ENCODE measurements at places on chromosomes 7 and 10.

DNA sequence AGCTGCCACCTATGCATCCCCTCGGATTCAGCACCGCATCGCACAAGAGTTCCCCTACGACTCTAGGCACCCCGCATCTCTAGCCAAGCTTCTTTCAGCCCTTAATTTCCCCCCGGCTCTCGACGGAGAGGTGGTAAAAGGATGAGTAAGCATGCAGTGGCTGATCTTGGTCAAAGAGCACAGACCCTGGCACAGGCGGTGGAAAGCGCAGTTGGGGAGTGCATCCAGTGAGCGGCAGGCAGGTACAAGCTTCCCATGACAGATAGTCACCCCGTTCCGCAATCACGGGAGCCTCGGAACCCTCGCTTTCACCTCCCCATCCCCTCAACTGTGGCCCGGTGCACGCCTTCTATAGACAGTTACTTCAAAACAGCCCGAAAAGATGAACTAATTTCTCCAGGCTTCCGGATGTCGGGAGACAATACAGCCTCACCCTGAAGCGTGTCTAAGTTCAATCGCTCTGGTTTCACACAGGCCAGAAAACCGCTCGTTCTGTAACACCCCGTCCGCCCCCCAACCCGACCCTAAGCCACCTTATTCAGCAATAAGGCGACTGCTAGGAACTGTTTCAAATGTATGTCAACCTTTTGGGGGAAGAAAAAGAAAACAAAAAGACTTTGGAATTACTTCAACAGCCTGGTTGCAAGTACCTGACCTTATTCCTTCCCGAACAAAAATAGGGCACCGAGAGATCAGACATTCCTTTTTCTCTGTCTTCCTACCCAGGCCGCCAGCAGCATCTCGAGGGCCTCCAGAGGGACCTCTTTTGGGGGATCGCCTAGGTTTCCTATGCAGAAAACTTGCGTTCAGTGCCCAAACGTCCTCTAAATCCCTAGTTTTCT is 1.4 kb downstream of the RHEB start:
- DNase-seq = peak; percentile 91

DNA sequence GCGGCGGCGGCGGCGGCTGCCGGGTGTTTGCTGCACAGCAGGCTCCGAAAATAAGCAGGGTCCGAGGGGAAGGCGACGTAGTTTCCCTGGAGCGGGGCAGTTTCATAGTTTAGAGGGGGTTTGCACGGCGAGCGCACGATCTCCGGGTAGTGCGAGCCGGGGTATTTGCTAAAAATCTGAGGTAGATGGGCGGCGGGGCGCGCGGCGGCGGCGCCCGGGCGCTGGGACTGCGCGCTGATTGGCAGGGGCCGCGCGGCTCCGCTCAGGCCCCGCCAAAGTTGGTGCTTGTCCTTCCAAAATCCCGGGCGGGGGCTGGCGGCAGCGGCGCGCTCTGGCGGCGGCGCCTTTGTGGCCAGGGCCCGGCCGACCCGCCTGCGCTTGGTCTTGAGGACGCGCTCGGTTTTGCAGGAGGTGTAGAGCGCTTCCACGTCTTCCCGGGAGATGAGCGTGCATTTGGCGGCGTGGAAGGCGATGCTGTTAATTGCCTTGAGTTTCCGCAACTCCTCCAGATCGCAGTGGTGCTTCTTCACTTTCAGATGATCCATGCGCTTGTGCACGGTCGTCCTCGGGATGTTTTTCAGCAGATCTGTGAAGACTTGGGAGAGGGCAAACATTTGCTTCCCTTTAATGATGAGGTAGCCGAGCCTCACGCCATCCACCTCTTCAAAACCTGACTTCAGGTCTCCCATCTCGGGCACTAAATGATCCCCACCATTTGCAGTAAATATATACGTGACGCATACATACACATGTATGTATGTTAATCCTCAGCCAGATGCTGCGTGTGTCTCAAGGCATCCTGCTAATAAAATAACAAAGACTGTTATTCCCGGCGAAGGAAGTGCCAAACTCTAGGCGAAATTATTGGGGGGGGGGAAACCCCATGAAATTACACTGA is 8.1 kb downstream of the SKIDA1 start:
- peak; percentile 83 for DNase-seq

DNA sequence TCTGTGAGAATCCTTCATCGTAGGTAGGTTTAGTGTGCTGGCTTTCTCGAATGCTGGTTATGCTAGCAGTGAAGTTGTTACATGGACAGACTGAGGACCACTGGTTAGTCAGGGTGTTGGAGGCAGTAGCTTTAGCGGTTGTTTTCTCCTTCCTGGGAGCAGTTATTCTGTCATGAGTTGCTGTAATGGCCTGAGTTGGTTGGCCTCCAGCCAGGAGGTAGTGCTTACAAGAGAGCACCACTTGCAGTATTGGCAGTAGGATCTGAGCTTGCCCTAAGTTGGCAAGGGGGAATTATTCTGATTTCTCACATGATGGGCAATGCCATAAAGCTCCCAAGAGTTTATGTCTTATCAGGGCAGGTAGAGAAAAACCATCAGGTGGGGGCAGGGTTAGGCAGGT is 58.0 kb downstream of the IPMK start:
- no peak for DNase-seq

GRCh38 chr10:77643795-77644468 is 6.3 kb upstream of the KCNMA1 start:
- no peak for DNase-seq

- peak; percentile 56 for DNase-seq
Measured at GRCh38 chr10:13834581-13835286, 248.0 kb downstream of the PRPF18 start.

- DNase-seq = no peak
Measured at GRCh38 chr7:79713276-79713675, 259.8 kb upstream of the MAGI2 start.

DNA sequence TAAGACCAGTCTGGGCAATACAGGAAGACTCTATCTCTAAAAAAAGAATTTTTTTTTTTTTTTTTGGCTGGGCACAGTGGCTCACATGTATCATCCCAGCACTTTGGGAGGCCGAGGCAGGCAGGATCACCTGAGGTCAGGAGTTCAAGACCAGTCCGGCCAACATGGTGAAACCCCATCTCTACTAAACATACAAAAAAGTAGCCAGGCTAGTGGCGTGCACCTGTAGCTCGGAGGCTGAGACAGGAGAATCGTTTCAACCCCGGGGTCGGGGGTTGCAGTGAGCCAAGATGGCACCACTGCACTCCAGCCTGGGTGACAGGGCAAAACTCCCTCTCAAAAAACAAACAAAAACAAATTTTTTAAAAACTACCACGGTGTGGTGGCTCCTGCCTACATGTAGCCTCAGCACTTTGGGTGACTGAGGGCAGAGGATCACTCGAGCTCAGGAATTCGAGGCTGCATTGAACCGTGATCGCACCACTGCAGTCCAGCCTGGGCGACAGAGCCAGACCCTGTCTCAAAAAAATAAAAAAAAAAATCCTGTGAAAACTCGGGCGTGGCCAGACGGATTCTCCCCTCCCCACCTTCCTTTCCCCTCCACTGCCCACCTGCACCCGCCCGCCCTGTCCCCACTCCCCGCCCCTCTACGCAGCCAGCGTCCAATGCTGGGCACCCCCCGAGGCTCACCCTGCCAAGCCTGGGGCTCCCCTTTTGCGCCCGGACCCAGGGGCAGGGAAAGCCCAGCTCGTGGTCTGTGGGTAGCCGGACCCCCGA is 745 bp upstream of the ORAI2 start:
- no peak for DNase-seq

DNA sequence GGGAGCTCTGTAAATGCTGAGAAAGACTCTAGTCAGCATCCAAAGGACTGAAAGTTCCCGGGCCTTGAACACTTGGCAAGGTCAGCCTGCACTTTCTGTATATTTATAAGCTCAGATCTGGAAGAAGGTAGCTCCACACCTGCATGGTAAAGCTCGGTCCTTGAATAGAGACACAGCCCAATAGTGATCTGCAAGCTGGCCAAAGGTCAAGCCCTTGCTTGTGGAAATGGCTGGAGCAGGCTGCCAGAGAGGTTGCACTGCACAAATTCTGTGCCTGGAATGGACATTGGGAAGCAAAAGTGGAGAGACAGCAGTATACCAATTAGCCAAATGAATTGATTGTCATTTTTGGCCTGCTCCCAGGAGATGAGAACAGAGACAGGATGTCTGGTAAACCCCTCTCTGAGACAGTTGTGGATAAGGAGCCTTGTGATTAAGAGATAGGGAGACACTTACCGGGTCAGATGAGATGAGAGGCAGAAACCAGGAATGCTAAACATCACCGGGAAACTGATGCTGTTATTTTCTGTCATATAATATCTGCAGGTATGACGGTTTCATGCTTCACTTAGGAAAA is 8.0 kb upstream of the FRA10AC1 start:
- DNase-seq = no peak

DNA sequence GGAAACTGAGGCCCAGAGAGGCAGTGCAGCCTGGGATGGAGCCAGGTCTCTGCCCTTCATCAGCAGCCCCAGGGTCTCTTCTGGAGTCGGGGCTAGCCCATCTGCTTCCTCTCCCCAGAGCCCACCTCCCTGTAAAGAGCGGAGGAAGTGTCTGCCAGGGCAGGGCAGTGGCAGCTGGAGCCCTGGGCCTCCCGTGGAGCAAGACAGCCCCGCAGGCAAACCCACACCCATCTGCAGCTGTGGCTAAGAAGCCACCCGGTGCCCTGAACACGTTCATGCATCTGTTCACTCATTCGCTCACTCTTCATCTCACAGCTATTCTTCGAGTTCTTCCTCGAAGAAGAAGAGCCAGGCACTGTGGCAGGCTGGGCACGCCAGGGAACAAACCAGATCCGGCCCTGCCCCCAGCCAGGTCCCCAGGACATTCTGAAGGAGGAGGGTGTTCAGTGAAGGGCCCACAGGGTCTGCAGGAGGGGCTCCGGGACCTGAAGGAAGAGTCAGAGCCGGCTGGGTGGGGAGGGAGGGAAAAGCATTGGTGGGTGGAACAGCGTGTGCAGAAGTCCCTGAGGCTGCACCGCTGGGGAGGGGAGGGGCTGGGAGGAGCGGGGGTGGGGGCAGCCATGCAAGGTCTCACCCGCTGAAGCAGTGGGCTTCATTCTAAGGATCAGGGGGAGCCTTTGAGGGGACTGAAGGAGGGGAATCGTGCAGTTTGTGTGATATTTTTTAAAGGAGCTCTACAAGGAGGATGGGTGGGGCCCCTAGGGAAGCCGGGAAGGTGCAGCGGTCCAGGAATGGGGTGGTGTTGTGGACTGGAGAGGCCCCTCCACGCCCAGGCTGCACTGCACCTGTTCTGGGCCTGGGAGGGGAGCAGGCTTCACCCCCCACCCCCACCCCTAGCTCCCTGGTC is 99.1 kb downstream of the UNCX start:
- DNase-seq = peak; percentile 44

DNA sequence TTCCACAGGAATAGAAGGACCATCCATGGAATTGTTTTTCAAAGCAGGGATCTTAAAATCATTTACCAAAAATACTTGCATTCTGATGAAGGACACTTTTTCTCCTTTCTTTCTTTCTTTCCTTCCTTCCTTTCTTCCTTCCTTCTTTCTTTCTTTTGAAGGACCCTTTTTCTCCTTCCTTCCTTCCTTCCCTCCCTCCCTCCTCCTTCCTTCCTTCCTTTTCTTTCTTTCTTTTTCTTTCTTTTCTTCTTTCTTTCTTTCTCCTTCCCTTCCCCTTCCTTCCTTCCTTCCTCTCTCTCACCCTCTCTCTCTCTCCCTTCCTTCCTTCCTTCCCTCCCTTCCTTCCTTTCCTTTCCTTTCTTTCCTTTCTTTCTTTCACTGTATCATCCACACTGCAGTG is 74.8 kb downstream of the PRKCQ start:
- no peak for DNase-seq

DNA sequence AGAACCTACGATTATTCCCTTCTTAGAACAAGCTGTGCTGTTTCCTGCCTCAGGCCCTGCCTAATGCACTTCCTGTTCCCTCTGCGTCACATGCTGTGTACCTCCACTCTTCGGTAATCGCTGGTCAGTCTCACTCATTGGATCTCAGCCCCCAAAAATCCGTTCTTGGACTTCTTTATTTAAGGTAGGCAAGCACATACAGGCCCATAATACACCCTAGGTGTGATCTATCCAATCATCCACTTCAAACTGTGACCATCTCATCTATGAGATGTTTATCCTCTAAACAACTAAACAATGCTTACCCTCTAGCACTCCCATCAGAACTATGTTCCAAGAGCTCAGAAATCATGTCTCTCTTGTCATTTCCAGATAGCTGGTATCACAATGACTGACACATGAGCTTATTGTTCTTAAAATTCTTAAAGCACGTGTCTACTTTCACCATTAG is 83.9 kb downstream of the CADPS2 start:
- DNase-seq = peak; percentile 68

- DNase-seq = no peak
Measured at GRCh38 chr7:124686543-124687171, 78.9 kb downstream of the GPR37 start.

- peak; percentile 33 for DNase-seq
Measured at GRCh38 chr7:132130497-132130896, 445.8 kb downstream of the PLXNA4 start.

- DNase-seq = no peak
Measured at GRCh38 chr7:48087349-48087748, 1.7 kb upstream of the UPP1 start.

DNA sequence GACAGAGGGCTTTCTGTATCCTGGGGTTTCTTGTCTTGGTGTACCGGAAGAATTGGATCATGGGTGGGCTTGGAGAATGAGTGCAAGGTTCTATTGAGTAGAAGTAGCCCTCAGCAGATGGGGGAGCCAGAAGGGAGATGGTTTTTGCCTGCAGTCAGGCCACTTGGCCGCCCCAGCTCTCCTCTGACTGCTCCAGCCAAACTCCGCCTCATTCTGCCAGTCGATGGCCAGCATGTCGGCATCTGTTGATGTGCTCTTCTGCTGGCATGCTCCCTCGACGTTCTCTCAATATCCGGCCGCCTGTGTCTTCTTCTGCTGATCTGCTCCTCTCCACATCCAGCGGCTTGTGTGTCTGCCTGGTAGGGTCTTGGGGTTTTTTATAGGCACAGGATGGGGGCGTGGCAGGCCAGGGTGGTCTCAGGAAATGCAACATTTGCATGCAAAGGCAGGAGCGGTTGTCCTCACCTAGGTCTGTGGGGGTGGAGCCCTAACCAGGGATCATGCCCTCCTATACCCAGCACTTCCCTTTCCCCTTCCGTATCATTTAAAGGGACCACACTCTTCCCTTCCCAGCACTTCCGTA is 40.2 kb upstream of the TNS3 start:
- DNase-seq = no peak

GRCh38 chr10:9399275-9399983 is 1344.9 kb downstream of the GATA3 start:
- DNase-seq = no peak

- DNase-seq = peak; percentile 67
Measured at GRCh38 chr10:3775696-3776551, 9.1 kb downstream of the KLF6 start.

Measured in sigmoid colon (tissue), 7 donors.